Calu3 (cell line): ENCODE measurements at places on chromosomes 16 and 17.

GRCh38 chr17:48545022-48545375 lies at the start of gene HOXB2:
Gene HOXB2, minus strand, starts transcription at chr17:48545109. Its CDS starts 198 bp downstream, at chr17:48544911.
- DNase-seq = no peak

DNA sequence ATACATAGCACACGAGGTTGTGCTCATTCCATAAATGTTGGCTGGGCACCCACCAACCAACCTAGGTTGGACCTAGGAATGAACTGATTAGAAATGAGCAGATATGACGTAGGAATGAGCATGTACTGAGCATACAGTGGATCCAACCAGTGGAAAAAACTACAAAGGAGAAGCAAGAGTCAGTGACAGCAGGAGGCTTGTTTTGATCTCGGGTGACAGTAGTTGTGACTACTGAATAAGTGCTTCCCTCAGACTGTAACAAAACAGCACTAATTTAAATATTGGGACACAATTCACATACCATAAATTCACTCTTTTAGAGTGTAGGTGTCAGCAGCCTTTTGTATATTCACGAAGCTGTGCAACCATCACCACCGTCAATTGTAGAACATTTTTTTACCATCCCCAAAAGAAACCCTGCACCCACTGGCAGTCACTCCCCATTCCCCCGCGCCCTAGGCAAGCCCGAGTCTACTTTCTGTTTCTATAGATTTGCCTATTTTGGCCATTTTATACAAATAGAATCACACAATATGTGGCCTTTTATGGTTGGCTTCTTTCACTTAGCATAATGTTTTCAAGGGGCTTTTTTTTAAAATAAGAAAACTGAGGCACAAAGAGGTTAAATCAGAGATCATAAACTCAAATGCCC lies 7.0 kb downstream of the VAC14 start:
- DNase-seq = no peak

- DNase-seq = peak; percentile 49
Measured at GRCh38 chr17:75288770-75289114, 491 bp downstream of the SLC25A19 start.

DNA sequence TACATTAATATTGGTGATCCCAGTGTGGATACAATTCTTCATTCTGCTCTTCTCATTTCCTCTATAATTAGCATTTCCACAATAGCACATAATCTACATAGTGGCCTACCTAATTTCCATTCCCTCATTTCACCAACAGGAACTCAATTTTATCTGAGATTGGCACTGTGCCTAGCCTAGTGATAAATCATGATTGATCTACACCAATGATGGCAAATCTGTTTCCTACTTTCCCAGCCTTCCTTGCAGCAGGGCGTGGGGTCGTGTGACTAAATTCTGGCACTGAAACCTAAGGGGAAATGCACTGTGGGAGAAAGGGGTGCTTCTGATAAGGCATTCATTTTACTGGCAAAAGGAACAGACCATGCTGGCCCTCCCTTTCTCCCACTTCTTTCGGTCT lies 66.6 kb upstream of the TOM1L1 start:
- DNase-seq = no peak

- DNase-seq = no peak
Measured at GRCh38 chr17:6578491-6578890, 22.1 kb upstream of the PITPNM3 start.

DNA sequence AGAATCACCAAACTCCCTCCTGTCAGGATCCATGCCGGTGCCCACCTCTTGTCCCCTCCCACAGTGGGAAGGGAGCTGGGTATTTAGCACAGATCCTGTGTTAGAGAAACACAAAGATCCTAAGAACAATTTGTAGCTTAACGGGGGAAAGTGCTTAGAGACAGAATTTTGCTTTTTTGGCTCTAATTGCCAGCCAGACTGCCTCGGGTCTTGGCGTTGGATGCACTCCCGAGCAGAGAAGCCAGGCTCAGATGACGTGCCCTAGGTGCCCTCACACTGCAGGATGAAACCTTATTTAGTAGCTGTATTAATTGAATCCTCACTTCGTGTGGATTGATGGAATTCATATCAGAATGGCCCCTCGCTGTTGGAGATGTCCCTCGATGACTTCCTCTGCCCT lies 22.5 kb upstream of the MAF start:
- DNase-seq = no peak

GRCh38 chr16:82149536-82149935 lies 20.5 kb downstream of the MPHOSPH6 start:
- no peak for DNase-seq

DNA sequence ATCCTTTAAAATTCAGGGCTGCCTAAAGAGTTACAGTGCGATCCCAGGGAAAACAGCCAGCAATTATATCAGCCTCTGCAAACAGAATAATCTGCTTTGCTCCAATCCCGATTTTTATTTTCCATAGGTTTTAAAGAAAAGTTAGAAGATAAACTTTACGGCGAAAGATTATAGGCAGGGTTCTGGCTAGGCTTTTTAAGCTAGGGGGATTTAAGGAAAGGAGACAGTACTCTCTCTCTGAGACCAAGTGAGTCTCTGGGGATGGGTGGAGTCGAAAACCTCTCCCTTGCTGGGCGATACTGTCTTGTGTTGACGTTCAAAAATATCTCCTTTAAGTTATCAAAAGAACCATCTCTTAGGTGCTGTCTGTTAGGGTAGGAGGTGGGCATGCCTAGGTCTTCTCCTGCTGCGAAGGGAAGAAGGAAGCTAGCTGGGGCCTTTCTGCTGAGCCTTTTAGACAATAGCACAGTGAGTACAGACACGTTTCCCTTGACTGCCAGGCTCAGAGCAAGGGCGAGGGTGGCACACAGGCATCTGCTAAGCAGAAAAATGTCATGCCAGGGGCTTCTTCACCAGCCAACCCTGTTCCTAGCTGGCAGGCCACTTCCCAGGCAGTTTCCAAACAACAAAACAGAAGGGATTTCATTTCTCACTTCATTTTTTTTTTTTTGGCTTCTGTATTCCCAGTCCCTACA lies 167.9 kb upstream of the MAF start:
- DNase-seq = peak; percentile 13

GRCh38 chr17:56798916-56799315 lies 34.8 kb downstream of the C17orf67 start:
- DNase-seq = no peak

GRCh38 chr16:4491898-4492297 lies 15.7 kb downstream of the HMOX2 start:
- no peak for DNase-seq

DNA sequence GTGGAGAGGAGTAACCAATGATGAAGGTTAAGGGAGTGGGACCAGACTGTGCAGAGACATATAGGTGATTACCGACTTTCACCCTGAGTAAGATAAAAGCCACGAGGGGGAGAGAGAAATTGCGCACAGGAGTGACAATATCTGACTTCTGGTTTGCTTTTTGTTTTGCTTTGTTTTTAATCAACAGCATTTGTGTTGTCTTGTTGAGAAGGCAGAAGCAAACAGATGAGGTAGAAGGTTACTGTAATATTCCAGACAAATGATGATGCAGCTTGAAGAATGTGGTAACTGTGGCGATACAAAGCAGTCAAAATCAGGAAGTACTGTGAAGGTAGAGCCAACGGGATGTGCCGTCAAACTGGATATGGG lies 7.5 kb downstream of the PELP1 start:
- no peak for DNase-seq

DNA sequence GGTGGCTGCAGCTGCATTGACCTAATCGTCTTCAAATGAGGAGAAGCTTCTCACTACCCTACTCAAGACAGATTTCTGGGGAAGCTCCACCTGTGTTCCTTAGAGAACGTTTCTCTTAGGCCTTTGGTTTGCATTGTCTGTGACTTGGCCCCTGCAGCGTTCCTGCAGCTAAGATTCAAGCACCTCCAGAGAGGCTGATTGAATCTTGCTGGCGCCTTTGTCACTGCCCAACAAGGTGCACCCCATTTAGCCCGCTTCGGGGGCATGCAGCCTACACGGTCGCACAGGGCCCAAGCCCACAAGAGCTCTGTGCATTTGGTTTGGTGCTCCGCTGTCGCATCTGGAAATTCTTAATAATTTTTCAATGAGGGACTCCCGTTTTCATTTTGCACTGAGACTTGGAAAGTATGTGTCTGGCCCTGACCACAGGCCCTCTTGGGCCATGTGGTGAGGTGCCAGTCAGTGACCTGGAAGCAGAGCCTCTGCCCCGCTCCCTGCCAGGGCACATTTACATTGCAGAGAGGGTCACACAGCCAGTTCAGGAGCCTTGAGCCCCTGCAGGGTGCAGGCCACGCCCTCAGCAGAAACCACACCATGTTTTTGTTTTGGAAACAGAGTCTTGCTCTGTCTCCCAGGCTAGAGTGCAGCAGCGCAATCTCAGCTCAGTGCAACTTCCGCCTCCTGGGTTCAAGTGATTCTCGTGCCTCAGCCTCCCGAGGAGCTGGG lies 51.1 kb upstream of the CACNG5 start:
- DNase-seq = no peak

DNA sequence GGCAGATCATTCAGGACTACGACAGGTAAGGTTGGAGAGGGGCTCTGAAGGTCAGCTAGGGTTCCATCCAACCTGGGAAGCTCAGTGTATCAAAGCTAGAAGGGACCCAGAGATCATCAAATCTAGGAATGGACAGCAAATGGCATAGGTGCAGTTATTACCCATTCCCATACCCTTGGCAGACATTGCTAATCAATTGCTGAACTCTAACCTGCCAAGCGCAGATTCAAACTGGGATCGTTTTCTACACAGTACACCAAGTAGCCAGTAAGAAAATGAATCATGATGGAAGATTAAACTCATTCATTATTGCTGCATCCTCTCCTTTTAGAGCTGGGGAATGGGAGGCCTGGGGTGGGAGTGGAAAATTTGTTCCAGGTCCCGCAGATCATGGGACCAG lies 33.6 kb downstream of the CPNE2 start:
- no peak for DNase-seq
